ENCODE measurements at places on chromosomes 16 and 17.

DNA sequence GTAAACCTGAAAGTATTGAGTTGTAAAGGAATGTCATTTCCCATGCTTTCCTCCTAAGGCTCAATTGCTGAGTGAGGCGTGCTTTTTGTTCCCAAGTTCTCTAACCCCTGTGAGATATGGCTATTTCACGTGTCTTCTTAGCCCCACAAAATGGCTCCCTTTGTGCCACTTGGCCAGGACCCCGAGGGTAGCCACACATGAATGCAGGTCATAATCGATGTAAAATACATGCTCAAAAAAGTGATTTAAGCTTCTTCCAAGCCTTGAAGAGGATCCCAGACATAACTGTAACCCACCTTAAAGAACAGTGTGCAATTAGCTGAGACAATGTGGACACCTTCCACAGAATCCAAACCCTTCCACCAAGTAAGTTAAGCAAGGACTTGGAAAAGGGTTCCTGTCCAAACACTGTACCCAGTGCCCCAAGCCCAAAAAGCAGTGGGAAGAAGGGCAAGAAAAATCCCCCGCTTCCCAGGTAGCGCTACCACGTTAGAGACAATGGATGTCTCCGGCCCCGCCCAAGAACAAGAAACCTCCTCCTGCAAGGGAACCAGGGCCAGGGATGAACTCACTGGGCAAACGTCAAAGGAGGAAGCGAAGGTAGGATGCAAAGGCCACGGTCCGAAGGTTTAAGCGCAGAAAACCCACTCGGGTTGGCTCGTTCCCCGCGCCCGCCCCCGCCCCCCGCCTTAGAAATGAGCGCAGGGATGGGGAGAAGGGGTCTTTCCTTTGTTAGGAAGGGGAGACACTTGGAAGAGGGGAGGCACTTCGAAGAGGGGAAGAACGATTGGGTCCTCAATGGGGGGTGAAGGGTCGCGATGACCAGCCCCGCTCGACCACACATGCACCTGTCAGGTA is 1.2 kb downstream of the JPT1 start:
- DNase-seq, result no peak

DNA sequence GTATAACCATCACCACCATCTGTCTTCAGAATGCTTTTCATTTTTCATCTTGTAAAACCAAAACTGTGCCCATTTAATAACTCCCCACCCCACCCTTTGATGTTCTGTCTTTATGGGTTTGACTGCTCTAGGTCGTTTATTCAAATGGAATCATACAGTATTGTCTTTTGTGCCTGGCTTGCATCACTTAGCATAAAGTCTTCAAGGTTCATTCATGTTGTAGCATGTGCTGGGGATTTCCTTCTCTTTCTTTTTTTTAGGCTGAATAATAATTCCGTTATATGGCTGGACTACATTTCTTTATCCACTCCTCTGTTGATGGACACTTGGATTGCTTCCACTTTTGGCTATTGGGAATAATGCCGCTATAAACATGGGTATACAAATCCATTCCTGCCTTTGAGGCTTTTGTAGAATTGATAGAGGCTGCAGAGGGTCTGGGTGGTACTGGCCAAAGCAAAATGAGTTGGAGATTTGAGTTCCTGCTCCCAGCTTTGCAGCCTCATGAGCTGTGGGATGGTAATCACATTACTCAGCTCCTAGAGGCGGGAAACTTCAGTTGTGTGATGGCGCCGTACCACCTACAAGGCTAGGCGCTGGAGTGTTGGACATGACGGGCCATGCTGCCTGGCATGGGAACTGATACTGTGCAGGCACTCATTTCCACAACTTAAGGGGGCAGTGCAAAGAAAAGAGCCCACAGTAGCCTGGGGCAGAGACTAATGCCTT is 64.8 kb downstream of the CLEC16A start:
- no peak for DNase-seq

- DNase-seq, result peak; percentile 80
Observed at GRCh38 chr17:75601057-75601987, 13.7 kb downstream of the MYO15B start.

DNA sequence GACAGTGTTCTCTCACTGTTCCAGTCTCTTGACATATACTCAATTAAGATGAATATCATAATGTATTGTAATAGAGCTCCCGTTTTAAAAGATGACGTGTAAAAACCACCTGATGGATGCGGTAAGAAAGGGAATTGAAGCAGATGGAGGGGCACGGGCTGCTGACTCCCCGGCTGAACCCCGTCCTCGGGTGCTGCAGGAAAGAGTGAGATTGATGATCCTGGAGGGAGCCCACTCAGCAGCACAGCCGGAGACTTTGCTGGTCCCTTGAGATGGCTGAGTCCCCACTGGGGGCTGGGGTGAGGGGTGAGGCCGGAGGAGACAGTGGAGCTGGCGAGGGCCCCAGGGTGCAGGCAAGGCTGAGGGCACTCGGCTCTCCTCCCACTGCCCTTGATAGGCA is 217.4 kb downstream of the RPTOR start:
- no peak for DNase-seq

GRCh38 chr17:64306850-64307463 is 43.9 kb upstream of the TEX2 start:
- DNase-seq, result peak; percentile 38

DNA sequence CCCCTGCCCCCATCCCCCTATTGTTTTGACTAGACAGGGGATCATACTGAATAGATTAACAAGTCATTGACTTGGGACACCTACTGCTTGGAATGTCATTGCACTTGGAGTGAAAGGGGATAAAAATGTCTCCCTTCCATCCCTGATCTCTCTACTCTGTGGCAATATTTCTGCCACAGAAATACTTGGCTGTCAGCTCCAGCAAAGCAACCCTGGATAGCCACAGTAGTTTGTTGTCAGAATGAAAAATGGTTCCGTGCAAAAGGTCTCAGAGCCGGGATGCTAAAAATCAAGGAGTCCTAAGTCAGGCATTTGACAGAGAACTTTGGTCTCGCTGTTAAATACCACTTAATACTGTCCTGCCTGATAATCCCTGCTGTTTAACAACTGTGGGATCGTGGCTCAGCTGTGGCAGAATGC is 722.0 kb upstream of the SOX9 start:
- no peak for DNase-seq

GRCh38 chr17:56880133-56880532 is 33.7 kb downstream of the TRIM25 start:
- no peak for DNase-seq

- DNase-seq, result no peak
Observed at GRCh38 chr17:49204516-49204915, 5.9 kb downstream of the GNGT2 start.

- peak; percentile 53 for DNase-seq
Observed at GRCh38 chr17:57243171-57243622, 13.1 kb upstream of the MSI2 start.

- no peak for DNase-seq
Observed at GRCh38 chr16:21560462-21560861, 38.9 kb upstream of the METTL9 start.

DNA sequence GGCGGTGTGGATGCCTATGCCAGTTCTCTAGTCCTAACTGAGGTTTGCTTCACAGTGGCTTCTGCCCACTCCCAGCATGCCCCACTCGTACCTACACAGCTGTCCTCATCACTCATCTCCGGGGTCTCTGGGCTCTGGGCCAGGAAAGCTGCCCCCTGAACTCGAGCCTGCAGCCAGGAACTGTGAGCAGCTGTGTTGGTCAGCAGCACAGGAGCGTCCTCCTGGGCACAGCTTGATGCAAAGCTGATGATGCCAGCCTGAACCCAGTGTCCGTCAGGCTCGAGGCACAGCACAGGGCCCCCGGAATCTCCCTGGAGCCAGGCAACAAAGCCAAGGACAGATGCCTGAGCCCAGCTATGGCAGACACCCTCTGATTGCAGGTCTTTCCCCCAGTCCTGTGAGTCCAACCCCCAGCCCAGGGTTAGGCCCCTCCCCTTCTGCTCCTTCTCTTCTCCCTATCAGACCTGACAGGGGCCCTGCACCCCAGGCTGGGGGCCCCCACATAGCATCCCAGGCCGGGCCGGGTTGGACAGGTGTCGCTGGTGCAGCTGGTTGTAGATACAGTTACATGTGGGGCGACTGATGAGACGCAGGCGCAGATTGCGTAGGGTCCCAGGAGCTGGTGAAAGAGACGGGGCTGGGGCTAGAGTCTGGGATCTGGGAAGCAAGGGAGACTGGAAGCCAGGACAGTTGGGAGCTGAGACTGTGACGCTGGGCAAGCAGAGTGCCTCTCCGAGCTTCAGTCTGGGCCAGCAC is 2.7 kb downstream of the PRSS53 start:
- DNase-seq, result no peak

GRCh38 chr16:11848842-11849241 is 2.5 kb downstream of the RSL1D1 start:
- DNase-seq, result no peak

DNA sequence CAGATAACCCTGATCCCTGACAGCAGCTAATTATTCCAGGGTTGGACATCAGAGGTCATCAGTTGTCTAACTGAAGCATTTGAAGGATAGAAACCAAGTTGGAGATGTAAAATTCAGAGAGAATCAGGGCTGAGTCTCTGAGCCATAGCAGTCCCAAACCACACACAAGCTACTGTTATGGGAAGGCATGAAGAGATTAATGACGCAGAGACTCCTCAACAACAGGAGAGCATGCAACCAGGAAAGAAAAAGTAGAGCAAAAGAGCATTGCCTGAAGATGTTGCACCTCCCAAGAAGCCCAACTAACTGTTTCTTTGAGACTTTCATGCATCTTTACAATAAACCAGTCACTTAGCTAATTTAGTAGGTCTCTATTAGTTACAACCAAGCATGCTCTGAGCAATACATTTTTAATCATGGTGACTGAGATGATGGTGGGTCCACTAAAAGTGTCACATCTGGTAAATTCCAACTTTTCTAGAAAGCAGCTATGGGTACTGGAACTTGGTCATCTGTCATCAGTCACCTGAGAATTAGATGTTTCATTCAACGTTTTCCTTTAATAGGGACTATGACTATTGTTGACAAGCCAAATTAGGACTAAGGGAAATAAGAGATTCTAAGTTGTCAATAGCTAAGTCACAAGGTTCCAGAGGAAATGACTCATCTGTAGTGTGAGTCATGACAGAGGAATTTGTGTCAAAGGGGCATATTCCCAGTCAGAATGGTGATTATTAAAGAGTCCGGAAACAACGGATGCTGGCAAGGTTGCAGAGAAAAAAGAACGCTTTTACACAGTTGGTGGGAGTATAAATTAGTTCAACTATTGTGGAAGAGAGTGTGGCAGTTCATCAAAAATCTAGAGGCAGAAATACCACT is 239.8 kb downstream of the CHD9NB start:
- no peak for DNase-seq

- DNase-seq, result no peak
Observed at GRCh38 chr17:74297941-74298340, 23.9 kb downstream of the DNAI2 start.

- DNase-seq, result no peak
Observed at GRCh38 chr16:86455116-86455515, 55.2 kb upstream of the FOXF1 start.

- DNase-seq, result no peak
Observed at GRCh38 chr17:72898725-72899124, 193.8 kb downstream of the SLC39A11 start.

DNA sequence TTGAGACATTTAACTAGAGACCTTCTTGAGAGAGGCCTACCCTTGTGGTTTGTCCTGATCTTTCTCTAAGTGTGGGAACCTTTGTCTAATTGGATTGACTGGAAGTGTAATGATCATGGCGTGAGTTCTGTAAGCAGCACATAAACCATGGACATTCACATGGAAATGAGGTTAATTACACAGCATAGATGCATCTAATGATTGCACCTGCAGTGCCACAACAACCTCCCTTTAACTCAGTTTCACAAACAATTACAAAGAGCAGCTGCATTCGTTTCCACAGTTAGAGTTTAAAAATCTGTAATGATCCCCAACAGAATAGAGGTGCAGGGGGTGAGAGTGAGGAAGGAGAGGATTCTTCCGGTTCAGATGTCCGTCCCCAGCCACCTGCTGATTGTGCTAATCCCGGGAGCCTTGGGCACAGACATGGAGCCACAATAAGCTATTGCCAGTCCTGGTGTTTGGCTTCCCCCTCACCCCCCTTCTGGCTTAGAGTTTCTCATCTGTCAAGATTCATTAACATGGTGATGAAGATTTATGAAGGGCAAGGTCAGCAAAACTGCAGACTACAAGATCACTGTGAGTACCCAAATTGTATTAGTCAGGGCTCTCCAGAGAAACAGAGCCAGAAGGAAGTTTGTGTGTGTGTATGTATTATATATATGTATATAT is 659.2 kb upstream of the SOX9 start:
- DNase-seq, result no peak

DNA sequence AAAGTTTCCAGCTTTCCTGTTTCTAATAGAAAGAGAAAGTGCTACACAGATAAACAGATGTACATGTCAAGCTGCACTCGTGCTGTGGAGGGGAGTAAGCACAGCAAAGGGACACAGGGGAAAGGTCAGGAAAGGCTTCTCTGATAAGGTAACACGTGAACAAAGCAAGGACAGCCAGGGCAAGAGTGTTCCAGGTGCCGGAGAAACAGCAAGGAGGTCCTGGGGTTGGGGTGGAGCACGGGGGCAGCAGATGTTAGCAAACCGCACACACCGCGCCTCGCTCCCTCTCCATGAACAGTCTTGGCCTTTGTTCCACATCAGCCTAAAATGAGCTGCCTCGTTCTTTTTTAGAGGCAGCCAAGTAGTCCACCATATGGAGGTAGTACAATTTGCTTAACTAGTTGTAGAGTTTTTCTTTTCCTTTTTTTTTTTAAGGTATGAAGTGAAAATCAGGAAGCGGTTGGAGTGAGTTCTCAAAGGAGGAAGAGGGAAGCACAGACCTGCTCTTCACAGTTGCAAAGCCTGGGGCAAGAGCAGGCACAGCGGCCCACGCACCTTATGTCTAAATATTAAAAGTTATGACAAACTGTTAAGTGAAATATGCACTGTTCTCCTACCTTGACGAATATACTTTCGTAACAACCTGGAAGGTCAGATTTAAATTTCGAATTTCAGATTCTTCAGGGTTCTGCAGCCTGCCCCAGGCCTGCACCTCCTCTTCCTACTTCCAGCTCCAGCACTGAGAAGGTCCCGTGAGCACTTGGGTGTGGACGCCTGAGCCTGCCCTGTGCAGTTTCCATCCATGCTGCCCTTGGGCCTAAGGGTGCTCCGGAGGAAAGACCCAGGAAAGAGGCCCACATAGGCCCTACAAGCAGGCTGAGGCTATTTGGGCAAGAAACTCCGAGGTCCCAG is 41.5 kb upstream of the RPH3AL start:
- DNase-seq, result no peak

DNA sequence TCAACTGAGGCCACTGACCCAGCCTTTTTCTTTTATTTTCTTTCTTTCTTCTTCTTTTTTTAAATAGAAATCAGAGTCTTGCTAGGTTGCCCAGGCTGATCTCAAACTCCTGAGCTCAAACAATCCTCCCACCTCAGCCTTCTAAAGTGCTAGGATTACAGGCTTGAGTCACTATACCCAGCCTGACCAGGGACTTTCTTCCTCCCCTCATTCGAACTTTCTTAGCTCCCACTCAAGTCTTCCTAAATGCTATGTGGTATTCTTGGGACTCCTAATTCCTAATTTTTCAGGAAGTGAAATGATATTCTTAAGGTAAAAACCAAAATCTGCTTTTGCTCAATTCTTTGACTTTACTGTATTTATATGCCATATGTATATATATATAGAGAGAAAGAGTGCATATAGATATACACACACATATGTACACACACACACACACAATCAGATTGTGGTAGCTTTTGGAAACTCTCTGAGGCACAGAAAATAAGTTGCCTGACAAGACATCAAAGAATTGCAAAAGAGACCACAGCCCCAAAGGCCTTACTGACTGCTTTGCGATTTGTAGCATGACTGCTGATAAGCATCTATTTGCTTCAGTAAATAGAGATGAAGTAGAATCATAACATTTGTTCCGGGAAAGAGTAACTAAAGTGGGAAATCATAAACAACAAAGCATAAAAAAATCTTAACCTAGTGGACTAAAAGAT is 9.5 kb upstream of the AMZ2 start:
- DNase-seq, result no peak

GRCh38 chr16:74309789-74310781 is 13.5 kb downstream of the PSMD7 start:
- DNase-seq, result peak; percentile 34

Data from GM12891 (cell line).